Activated CD4-positive, alpha-beta T cell treated with anti-CD3 and anti-CD28 coated beads, Interleukin-10, Interleukin-2, amounts not matched to agents 100 ng/mL and 50 ng/mL, durations not matched to agents 16 hours and 8 hours (primary cell): ENCODE measurements at places on chromosomes 13 and 19.

- DNase-seq: no peak
Measured at GRCh38 chr19:57720878-57721277, 6.5 kb downstream of the ZNF671 start.

- no peak for DNase-seq
Measured at GRCh38 chr13:80547885-80548825, 207.2 kb upstream of the SPRY2 start.

GRCh38 chr19:5718037-5718578, 1.8 kb downstream of the LONP1 start:
- no peak for DNase-seq

DNA sequence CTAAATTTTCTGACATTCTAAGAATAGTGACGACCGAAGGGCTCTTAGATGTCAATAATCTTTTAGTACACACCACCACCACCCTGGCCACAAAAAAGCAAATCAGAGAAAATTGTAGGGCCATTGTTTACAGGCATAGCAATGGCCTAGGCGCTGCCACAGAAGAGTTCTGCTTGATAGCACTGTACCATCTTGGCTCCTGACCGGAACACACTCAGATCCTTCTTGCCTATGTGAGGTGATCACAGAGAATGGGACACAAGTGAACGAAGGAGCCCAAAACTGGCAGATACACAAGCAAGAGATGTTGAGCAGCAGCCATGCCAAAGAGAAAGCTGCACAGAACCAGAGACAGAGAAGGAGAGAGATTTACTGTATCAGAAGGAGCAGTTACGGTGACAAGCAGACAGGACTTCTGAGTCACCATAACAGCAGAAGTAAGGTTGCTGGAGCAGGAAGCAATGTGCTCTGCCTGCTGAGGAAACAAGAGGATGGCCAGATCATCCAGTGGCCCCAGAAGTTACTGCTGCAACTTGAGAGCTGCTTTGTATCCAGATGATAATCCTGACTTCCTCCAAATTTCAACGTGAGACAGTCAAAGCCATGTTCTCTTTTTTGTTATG, 105.2 kb downstream of the SLITRK6 start:
- DNase-seq: no peak

DNA sequence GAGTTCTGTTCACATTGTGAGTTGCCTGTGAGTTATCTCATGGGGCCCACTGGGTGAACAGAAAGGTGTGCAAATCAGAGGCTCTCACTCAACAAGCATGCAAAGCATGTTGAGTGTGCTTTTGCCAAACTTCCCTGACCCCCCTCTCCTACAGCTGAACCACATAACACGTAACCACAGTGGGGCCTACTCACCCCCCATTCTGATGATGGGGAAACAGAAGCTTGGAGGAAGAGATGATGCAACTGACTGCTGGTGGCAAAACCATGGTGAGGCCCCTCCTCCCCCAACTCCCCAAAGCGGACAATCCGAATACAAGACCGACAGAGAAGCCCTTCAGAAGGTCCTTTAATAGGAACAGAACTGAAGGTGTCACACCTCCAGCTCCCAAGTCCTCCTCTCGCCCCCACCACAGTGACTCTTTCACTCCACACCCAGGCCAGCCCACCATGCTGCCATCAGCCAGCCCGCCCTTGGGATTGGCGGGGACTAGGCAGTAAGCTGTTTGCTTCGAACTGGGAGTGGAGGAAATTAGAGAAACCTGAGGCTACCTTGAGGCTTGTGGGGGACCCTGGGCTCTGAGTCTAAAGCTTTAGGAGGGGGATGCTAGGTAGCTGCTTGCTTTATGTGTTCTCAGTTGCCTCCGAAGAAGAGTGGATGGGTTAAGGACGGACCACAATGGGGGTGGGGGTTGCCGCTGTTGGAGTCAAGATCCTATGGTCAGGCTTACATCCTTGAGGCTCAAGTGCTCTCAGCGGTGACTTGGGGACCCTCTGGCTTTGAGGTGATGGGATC, 3.8 kb downstream of the ZNF784 start:
- peak; percentile 23 for DNase-seq

GRCh38 chr13:33793726-33794125, 24.2 kb upstream of the RFC3 start:
- no peak for DNase-seq

DNA sequence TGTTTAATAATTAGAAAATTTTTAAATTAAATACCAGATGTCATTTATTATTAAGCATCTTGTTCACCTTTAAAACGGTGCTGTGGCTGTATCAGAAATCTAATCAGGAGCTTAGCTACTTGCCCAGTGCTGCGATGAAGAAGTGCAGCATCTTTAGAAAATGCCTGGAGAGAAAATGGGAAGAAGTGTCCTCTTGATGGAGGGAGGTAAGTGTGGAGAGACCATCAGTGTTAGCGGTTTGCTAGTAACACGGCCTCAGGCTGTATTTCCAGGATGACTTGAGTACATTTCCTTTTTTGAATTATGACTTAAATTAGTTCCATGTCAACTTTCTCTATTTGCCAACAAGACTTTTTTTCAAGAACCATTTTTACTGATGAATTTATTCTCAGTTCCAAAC, 74.1 kb downstream of the SHISA2 start:
- DNase-seq: no peak

GRCh38 chr19:35641515-35642151, at the start of gene ETV2:
ETV2 (plus strand) TSS chr19:35641745; CDS start chr19:35642461, 716 bp downstream.
- DNase-seq: peak; percentile 43

DNA sequence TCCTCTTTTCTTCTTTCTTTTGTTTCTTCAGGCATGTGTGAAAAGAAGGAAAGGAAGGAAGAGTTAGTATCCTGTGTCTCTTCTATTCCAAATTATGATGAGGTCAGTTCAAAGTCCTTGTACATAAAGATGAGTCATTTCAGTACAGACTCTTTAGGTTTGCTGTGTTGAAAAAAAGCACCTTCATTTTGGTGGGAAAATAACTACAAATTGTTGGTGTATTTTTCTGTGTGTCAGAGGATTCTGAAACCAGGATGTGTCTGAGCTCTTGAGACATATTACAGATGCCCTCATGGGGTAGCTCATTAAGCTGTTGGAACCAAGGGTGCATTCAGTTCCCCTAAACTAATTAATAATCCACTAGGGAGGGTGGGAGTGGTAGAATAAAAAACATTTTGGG, 5.8 kb upstream of the HSPH1 start:
- DNase-seq: peak; percentile 52

- no peak for DNase-seq
Measured at GRCh38 chr13:37869506-37869755, 141 bp downstream of the TRPC4 start.

- DNase-seq: no peak
Measured at GRCh38 chr19:6185835-6186834, 50.7 kb downstream of the ACSBG2 start.

- DNase-seq: no peak
Measured at GRCh38 chr13:39040206-39040605, 1.9 kb downstream of the NHLRC3 start.
